ENCODE measurements at places on chromosomes 13 and 19. TPM values are rescaled to one million over a fixed set of nuclear protein-coding genes. Genes with fewer than 3 reads are reported as not detected.

LYL1 gene
- total RNA-seq, result not detected

MYH14 gene
- not detected for total RNA-seq

DNA sequence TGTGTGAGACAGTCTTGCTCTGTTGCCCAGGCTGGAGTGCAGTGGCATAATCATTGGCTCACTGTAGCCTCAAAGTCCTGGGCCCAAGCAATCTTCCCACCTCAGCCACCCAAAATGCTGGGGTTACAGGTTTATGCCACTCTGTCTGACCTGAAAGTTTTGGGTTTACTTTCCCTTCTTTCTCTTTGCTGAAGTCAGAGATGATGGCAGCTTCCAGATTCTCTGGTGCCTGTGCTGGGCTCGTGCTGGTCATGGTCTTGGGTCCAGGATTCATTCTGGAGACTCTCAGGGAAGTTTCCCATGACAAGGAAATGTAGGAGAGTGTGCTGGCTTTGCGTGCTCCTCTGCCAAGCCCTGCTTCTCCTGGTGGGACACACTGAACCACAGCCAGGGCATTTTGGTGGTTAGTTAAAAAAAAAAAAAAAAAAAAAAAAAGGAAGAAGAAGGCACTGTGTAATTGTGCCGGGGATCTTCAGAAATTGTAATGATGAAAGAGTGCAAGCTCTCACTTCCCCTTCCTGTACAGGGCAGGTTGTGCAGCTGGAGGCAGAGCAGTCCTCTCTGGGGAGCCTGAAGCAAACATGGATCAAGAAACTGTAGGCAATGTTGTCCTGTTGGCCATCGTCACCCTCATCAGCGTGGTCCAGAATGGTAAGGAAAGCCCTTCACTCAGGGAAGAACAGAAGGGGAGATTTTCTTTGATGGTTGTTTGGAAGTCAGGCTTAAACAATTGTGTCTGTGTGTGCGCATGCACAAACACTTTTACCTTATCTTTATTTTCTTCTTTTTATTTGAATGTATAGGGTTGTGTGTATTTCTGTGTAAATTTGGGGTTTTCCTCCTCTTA, at the start of gene ALOX5AP:
Gene ALOX5AP, plus strand, starts transcription at position 519 of the 847 bp plus-strand sequence. Its CDS starts 63 bp downstream, at position 582.
- peaks cover 17% of the 10 kb centered on the region for H3K4me1 ChIP-seq
- no peak for DNase-seq
- no peak within 1 kb of the TSS for H3K4me3 ChIP-seq
- H3K27me3 ChIP-seq, result no peaks in the 10 kb centered on the region
- H3K27ac ChIP-seq, result no peak within 1 kb of the TSS
- no peaks in the 10 kb centered on the region for H3K36me3 ChIP-seq

GRCh38 chr19:14116525-14116917, 1.0 kb downstream of the PRKACA start:
- no peak overlapping the region for H3K27ac ChIP-seq
- peaks cover 40% of the 10 kb centered on the region for H3K4me1 ChIP-seq
- H3K36me3 ChIP-seq, result no peaks in the 10 kb centered on the region
- DNase-seq, result peak; percentile 29
- H3K27me3 ChIP-seq, result no peaks in the 10 kb centered on the region

DNA sequence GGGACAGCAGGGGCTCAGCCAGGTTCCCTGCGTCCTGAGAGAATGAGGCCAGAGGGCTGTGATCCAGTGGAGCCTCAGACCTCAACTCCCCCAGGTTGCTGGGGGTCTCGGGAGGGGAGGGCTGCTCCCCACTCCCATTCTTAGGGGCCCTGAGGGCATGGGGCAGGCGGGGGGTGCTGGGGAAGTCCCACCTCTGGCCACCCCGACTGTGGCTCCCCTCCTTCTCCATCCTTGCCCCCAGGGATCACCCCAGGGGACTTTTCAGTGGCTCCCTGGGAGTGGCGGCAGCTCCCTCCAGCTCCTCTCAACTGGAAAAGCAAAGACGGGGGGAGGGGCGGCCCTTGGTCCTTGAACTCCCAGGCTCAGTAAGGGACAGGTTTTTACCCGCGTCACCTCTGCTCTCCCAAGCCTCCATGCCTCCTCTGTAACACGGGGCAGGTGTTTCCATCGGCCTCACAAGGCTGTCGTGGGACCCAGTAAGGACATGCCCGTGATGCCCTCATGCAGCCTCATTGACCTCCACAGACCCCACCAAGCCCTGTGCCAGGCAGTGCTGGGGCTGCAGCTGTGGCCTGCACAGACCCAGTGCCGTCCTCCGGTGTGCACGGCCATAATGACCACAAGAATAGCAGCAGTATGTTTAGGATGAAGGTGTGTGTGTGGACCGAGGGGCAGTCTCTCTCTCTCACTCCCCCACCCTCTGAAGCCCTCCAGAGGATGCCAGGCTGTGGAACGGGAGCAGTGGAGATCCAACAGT, 11.6 kb upstream of the TOMM40 start:
- no peaks in the 10 kb centered on the region for H3K27me3 ChIP-seq
- no peaks in the 10 kb centered on the region for H3K36me3 ChIP-seq

GRCh38 chr19:35346193-35347052, 1.3 kb upstream of the FFAR1 start:
- no peak overlapping the region for H3K4me3 ChIP-seq
- H3K4me1 ChIP-seq, result no peaks in the 10 kb centered on the region
- peaks cover 7% of the 10 kb centered on the region for H3K27me3 ChIP-seq
- no peaks in the 10 kb centered on the region for H3K36me3 ChIP-seq
- no peak overlapping the region for H3K27ac ChIP-seq

- H3K27me3 ChIP-seq, result no peaks in the 10 kb centered on the region
- H3K27ac ChIP-seq, result no peak overlapping the region
- H3K4me1 ChIP-seq, result no peaks in the 10 kb centered on the region
- no peaks in the 10 kb centered on the region for H3K36me3 ChIP-seq
Observed at GRCh38 chr19:19053508-19054314, 10.1 kb upstream of the SLC25A42 start.

GRCh38 chr19:4445963-4446703, 11.5 kb downstream of the UBXN6 start:
- H3K27ac ChIP-seq, result no peak overlapping the region
- H3K4me1 ChIP-seq, result no peaks in the 10 kb centered on the region

GRCh38 chr19:6811906-6812305, 39.4 kb downstream of the VAV1 start:
- no peaks in the 10 kb centered on the region for H3K36me3 ChIP-seq
- no peak overlapping the region for H3K4me3 ChIP-seq
- DNase-seq, result peak; percentile 76

- H3K36me3 ChIP-seq, result no peaks in the 10 kb centered on the region
- H3K4me3 ChIP-seq, result no peak overlapping the region
- peaks cover 26% of the 10 kb centered on the region for H3K4me1 ChIP-seq
- no peak overlapping the region for H3K27ac ChIP-seq
- H3K27me3 ChIP-seq, result no peaks in the 10 kb centered on the region
Observed at GRCh38 chr13:29441306-29441705, 154.2 kb downstream of the SLC7A1 start.

DNA sequence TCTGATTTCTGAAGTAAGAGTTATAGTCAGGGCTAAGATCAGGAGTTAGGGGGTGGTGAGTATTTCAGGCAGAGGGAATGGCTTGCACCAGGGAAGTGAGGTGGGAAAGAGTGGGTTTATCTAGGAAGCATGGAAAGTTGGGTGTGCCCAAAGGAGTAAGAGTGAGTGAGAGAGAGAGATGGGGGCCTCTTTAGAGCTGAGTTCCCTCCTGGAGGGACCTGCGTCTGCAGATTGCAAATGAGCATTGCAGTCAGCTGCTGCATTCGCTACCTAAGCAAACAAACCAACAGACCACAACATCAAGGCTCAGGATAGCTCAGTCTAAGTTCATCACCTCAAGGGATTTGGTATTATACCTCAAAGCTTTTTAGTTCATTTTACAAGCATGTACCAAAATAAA, 405.8 kb downstream of the FGF9 start:
- no peak for DNase-seq
- no peak overlapping the region for H3K4me3 ChIP-seq
- no peaks in the 10 kb centered on the region for H3K4me1 ChIP-seq
- H3K27ac ChIP-seq, result no peak overlapping the region
- no peaks in the 10 kb centered on the region for H3K27me3 ChIP-seq
